ENCODE measurements at places on chromosomes 5 and 9.

DNA sequence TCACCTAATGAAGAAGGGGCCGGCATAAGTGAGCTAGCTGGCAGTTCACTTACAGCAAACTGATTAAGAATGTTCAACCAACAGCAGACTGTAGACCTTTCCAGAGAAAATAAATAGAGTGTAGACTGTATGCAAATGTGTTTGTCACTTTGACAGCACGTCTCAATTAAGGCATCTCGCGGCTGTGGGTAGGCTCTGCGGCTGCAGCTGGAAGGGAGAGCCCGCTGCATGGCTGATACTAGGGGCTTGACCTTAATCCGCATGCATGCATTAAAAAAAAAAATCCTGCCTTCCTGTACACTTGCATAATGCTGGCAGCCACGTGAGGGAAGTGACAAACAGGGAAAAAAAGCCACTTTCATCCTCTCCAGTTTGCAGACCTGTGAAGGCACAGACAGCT, 82.3 kb downstream of the CRB2 start:
- DNase-seq, result no peak

GRCh38 chr5:168328814-168329213, 37.4 kb downstream of the WWC1 start:
- DNase-seq, result no peak

DNA sequence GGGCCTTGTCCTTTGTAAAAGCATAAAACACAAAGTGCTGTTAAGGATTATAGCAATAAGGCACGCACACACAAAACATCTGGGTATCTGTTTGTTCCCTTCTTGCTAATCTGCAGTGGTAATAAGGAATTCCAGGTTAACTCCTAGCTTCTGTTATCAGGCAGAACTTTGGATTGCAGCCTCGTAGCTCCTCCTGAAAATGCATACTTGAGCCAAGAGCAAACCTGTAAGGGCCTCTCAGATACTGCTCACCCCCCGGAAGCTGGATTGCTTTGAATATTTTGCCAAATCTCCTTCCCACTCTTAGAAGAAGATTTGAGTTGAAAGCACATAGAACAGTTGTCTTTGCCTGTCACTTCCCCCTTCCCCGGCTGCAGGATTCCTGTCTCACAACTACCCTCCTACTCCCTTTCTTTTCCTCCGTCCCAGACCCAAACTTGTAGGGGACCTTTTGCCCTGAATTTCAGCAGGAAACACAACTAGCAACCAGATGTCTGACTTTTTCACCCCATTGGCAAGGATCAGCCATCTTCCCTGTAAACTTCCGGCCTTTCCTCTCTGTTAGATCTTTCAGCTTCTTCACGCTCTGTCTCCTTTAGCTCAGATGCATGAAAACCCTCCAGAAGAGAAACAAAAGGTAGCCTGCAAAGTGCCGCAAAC, 28.2 kb upstream of the SMAD5 start:
- no peak for DNase-seq

GRCh38 chr5:65084795-65085515, 316.2 kb downstream of the CWC27 start:
- no peak for DNase-seq

GRCh38 chr5:118325931-118326330, 662.4 kb downstream of the DTWD2 start:
- DNase-seq, result no peak

DNA sequence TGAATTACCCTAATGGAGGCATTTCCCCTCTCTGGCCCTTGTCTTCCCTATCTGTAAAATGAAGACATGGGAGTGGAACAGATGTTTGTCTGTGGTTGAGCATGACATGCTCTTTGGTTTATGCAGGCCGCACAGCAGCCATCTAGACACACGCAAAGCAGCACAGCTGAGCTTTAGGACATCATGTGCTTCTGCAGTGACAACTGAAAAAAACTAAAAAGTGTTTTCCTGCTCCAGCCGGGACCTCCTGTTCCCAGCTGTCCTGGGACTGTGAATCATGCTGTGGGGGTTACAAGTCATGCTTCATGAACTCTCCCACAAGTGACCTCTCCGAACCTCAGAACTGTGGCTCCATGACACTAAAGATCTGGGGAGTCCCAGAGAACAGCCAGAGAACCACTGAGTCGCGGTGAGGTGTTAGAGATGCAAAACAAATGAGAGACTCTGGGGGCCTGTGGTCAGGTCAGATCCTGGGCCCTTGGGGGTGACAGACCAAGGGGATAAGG, 1.7 kb downstream of the SMIM3 start:
- DNase-seq, result no peak

GRCh38 chr5:159262859-159263568, at the start of gene UBLCP1:
TSS of gene UBLCP1 (plus strand) at chr5:159263290. CDS start at chr5:159268916, 5,626 bp downstream.
- peak; percentile 88 for DNase-seq

DNA sequence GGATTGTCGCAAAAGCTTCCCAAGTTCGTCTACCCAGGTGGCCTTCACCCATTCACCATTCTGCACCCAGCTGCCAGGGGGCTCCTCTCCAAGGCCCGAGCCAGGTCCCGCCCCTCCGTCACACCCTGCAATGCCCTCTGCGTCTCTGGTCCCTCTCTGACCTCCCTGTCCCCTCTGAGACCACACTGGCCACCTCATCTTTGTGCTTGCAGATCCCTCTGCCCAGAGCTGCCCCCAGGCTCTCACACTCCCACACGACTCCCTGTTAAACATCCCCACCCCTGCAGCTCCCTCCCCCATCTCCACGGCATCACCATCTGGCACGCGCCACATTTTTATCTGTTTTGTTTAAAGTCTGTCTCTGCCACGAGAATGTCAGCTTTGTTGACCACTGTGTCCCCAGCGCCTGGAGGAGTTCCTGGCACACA, 243.6 kb downstream of the PBX3 start:
- DNase-seq, result no peak

DNA sequence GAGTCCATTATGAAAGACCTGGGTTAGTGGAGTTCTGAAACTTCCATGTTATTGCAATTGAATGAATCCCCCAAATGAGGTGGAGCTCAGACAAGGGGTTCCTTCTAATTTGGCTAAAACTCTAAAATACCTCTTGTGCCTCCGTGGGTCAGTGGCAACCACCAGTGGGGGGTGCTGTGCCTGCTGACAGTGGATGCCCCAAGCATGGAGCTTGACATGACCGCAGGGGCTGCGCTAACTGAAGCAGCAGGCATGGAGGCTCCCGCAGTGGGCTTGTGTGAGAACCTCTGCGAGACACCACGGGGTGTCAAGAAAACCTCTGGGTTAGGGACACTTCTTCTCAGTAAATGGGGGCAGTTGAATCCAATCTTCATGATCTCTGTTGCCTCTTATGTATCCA, 200.5 kb downstream of the DRD1 start:
- no peak for DNase-seq

DNA sequence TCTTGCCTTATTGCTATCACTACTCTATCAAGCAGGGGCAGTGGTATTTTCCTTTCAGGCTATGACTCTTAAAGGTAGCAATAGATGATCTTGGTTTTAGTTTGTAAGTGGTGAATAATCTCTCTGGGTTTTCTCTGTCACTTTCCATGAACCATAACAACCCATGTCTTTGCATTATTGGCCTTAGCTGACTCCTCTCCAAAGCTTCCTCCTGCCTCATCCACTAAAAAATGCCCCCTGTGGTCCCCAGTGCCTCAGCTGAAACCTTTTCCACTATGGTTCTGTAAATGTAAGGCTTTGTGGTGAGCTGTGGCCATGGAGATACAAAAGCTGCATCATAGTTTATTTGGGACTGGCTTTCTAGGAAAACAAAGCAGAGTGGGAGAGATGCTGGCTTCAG, 128.8 kb downstream of the GPBP1 start:
- DNase-seq, result no peak

- no peak for DNase-seq
Measured at GRCh38 chr5:170176916-170177315, 55.9 kb upstream of the C5orf58 start.

- no peak for DNase-seq
Measured at GRCh38 chr9:20437476-20437875, 184.8 kb downstream of the MLLT3 start.

DNA sequence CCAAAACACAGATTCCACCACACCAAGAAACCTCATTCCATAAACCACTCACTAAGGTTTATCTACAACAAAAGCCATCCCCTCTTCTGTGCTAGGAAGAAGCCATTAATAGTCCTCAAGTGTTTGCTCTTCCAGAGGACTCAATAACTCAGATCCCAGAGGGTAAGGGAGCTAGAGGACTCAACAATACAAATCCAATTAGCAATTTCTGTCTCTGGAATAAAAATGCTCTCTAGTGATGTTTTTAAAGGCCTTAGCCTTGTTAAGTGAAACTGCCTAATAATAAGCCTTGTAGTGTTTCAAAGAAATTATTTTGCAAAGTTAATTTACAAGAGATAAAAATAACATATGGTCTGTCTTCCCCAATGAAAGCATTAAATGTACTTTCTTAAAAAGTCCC, 942.4 kb downstream of the CDH12 start:
- no peak for DNase-seq

DNA sequence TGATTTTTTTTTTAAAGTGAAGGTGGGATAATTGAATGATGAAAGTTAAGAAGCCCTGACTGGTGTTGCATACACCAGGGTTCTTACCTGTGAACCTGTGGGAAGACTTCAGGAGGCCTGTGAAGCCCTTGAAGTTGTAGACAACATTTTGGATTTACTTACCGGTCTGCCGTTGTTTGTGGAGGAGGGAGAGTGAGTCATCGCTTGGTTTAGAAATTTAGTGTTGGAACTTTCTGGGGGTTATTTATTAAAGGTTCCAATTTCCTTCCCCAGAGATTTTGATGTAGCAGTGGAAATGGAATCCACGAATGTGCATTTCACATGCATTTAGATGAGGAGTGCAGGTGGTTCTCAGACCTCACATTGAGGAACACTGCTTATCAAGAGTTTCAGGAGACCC, 49.6 kb downstream of the ARHGAP26 start:
- DNase-seq, result no peak

GRCh38 chr5:172008689-172009141, 2.3 kb upstream of the FBXW11 start:
- no peak for DNase-seq

All from urothelium cell line (cell line).